ENCODE measurements at places on chromosomes 1 and 21.

DNA sequence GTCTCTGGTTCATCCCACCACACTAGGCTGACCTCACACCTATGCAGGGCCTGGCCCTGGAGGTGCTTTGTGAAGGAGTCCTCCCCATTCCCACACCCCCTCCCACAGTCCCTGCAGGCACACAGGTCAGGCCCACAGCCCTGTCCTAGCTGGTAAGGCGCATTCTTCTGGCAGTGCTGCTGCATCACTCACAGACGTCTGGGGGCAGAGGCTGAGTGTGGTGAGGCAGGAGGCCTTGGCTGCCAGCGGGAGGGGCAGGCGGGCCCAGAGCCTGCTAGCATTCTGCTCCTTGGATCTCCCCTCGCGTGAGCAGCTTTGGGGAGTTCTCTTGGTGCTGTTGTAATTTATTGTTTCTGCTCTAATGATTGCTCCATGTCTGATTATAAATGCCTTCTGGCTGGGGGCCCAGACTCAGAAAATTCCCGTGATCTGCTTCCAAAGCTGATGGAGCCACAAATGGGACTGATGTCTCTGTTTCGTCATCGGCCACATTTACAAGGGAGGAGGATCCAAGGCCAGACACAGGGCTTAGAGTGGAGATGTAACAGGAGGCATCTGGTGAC is 62.9 kb downstream of the TRABD2B start:
- DNase-seq = no peak

DNA sequence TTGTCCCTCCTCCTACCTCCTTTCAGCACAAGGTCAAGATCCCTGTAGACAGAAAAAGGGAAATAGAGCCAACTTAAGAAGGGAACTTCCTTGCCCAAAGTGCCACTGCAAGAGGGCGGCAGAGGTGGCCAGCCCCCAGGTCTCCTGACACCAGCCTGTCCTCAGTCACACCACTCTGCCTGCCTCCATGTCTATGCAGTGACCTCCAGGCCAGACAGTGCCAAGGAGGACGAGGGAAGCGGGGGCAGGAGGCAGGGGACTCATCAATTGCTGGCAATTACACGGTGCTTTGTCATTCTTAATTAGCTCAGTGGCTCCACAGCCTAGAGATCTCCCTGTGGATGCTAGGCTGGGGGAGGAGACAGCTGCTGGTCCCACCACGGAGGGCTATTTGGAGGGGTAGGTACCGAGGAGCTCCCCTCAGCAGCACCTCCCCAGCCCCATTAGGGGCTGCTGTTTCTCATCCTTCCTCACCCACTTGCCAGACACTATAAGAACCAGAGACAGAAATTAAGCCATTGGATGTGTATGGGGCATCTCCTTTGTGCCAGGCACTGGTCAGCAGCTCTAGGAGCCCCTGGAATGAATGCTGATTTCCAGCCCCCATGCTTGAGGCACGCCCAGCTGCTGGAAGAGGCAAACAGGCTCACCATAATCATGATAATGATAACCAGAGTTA is 6.1 kb upstream of the LDLRAP1 start:
- DNase-seq = peak; percentile 95

- no peak for DNase-seq
Measured at GRCh38 chr1:166167572-166167925, 748 bp upstream of the FAM78B start.

GRCh38 chr1:8394456-8395321 is 76.8 kb downstream of the SLC45A1 start:
- peak; percentile 33 for DNase-seq

DNA sequence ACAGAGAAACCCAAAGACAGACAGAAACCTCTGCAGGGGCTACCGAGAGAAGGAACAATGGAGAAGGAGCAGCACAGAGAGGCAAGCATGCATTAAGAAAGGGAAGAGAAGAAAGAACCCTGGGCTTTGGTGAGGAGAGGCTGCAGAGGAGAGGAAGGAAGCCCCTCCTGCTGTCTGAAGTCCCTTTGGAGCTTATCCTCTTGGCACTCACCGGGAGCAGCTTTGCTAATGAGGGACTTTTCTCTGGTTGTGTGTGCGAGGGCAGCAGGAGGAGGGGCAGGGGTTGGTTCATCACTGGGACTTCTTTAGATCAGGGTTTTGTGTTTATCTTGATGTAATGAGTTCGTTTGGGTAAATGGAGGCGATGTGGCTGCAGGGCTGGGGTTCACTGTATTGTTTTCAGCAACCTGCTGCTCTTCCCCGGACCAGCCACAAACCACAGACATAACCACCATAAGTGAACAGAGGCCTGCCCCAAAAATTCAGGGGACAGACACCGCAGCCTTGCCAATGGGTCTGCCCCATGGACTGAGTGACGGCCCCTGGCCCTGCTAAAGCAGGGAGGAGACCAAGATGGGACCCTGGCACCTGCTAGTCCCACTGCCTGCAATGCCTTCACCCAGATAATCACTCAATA is 100.6 kb downstream of the KCND3 start:
- no peak for DNase-seq

DNA sequence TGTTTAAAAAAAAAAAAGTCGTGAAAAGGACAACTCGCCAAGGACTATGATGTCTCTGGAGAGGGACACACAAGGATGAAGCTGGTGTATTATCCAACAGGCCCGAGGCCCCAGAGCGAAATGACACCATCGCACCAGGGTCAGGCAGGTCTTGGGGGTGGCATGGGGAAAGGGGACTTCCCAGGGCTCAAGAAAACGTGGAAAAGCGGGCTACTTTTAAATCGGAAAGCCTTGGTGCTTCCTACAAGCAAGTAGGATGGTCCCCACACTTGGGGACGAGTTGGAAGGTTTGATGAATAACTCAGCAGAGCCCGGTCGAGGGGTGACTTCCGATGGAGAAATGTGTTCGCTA is 505 bp upstream of the GNPAT start:
- peak; percentile 2 for DNase-seq

DNA sequence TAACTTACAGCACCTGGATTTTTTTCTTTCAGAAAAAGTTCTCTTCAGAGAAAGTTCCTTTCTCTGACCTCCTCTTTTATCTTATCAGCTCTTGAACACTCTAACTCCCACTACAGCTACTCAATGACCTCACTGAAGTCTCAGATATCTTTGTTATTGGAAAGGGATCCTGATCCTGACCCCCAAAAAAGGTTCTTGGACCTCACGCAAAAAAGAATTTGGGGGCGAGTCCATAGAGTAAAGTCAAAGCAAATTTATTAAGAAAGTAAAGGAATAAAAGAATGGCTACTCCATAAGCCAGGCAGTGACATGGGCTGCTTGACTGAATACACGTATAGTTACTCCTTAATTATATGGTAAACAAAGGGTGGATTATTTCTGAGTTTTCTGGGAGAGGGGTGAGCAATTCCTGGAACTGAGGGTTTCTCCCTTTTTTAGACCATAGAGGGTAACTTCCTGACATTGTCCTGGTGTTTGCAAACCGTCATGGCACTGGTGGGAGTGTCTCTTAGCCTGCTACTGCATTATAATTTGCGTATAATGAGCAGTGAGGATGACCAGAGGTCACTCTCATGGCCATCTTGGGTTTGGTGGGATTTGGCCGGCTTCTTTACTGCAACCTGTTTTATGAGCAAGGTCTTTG is 44.2 kb downstream of the WDR64 start:
- DNase-seq = no peak

DNA sequence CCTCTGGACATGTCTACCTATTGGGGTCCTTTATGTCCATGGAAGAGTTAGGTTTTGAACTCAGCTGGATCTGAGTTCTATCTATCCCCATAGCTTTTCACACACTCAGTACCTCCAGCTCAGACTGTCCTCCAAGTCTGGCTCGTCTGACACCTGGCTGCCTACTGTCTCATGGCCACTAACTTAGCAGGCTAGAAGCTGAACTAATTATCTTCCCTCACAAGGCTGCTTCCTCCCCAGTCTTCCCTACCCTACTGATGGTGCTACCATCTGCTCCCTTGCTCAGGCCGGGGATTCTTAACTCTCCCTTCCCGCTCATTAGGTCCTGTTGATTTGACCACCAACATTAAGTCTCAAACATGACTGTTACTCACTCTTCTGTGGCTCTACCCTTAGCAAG is 13.4 kb downstream of the VANGL2 start:
- no peak for DNase-seq

- no peak for DNase-seq
Measured at GRCh38 chr21:45383111-45383614, 21.8 kb upstream of the COL18A1 start.

DNA sequence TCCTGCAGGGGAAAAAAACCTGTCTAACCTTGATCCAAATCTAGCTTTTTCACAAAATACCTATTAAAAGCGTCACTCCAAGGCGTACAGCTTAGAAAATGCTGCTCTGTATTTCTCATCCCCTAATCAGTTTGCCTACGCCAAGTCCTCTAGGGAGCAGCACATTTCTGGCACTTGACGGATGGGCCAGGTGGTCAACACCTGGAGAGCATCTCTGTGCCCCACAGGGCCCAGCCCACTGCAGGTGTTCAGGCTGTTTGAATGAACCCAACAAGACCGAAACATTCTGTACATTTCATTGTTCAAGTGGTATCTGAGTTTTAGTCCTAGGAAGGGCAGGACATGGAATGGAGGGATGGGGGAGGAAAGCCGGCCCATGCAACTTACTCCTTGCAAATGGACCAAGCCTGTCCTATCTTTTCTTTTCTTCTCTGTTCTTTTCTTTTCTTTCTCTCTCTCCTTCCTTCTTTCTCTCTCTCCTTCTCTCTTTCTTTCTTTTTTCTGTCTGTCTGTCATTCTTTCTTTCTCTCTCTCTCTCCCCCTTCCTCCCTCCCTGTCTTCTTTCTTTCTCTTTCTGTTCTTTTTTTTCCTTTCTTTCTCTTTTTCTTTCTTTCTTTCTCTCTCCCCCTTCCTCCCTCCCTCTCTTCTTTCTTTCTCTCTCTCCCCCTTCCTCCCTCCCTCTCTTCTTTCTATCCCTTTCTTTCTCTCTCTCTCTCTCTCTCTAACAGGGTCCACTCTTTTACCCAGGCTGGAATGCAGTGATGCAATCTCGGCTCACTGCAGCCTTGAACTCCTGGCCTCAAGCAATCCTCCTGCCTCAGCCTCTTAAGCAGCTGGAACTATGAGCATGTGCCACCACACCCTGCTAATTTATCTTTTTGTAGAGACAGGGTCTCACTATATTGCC is 29.1 kb downstream of the IGFN1 start:
- no peak for DNase-seq

- no peak for DNase-seq
Measured at GRCh38 chr1:17929224-17929623, 174.1 kb downstream of the ACTL8 start.

DNA sequence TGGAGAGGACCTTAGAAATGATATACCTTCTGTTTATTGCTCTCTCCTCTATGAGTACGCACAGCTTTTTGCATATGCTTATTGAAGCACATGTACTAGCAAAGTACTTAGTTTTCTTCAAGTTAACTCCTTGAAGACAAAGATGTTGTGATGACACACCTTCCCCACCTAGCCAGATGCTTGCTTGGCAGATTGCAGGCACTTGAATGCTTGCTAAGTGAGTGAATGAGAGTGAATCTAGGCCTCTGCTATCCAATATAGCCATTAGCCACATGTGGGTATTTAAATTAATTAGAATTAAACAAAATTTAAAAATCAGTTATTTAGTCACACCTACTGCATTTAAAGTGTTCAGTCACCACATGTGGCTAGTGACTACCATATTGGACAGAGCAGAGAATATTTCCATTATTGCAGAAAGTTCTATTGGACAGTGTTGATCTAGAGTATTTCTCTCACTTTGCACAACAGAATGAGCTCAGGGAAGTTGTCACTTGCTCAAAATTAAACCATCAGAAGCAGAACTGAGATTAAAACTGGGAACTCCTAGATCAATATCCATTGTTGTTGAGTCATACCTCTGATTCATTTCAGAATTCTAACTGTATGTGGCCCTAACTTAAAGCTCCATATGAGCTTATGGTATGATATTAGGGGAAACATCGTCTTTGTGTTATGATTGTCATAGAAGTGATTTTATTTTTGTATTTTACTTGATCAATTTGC is 8.6 kb upstream of the EEIG2 start:
- peak; percentile 93 for DNase-seq

- no peak for DNase-seq
Measured at GRCh38 chr1:91501523-91501851, 836 bp downstream of the CDC7 start.

GRCh38 chr1:221760911-221761310 is 19.0 kb upstream of the DUSP10 start:
- no peak for DNase-seq

DNA sequence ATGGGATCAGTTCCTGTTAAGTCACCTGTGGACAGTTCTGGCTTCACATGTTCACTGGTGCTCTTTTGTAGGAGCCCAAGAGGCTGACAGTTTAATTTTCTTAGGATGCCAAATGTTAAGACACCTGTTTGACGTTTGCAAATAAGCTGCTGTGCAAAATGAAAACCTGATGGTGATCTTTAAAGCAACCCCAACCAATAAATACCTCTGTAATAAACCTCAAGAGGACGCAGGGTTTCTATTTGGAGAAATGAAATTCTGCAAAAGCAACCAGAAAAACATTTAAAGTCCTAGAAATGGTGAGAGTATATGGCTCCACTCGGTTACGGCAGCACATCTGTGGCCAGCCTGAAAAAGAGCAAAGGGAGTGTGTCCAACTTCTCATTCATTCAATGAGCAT is 5.7 kb upstream of the RHEX start:
- no peak for DNase-seq

GRCh38 chr1:178189814-178190213 is 95.9 kb downstream of the RASAL2 start:
- peak; percentile 29 for DNase-seq

- no peak for DNase-seq
Measured at GRCh38 chr21:39855595-39855994, 11.6 kb upstream of the PCP4 start.

DNA sequence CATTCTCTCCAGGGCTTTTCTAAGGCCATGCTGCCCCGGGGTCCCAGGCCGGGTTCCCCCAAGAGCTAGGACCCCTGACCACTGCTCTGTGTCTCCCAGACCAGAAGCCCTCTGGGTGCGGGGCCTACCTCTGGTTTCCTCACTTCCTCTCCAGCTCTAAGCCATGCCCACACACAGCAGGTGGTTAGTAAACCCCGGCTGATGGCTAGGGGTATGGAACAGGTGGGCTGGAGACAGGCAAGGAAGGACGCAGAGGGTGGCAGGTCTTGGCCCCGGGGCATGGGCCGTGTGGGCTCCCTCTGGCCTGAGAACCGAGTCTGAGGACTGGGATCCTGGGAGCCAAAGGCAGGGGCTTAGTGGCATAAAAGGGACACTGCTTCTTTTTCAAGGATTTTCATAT is 15.9 kb upstream of the PLCH2 start:
- DNase-seq = no peak

DNA sequence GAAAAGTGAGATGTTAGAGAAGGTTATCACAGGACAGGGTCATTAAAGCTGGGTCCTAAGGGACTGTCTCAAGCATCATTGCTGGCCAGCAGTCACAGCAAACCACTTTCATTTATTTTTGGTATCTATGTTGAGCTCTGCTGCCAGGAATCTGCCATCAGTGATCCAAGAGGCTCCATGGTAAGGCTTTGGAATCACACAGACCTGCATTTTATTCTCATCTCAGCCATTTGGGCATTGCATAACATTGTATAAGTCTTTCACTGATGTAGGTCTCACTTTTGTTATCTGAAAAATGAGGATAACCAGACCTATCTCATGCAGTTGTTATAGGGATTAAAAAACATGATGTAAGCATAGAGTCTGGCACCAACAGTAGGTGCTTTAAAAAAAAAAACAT is 77.5 kb downstream of the OMA1 start:
- DNase-seq = no peak

- DNase-seq = no peak
Measured at GRCh38 chr1:18077657-18078215, 29.9 kb upstream of the IGSF21 start.

- DNase-seq = no peak
Measured at GRCh38 chr1:2050461-2050792, 216 bp downstream of the PRKCZ start.

- DNase-seq = peak; percentile 77
Measured at GRCh38 chr1:205310976-205311704, 10.4 kb downstream of the NUAK2 start.

- DNase-seq = no peak
Measured at GRCh38 chr1:116170721-116171589, 59.8 kb downstream of the MAB21L3 start.

Measured in inflammatory macrophage (primary cell).